ENCODE measurements at places on chromosomes 1 and 21.
A peak's percentile ranks its signal among the peaks of the same experiment; 100 is the strongest.

- DNase-seq, result no peak
- peaks cover 8% of the 10 kb centered on the region for H3K27me3 ChIP-seq
- H3K27ac ChIP-seq, result no peak overlapping the region
- no peak overlapping the region for H3K4me3 ChIP-seq
- H3K36me3 ChIP-seq, result no peaks in the 10 kb centered on the region
- H3K4me1 ChIP-seq, result peaks cover 11% of the 10 kb centered on the region
Observed at GRCh38 chr1:157512036-157512969, 40.0 kb downstream of the FCRL5 start.

DNA sequence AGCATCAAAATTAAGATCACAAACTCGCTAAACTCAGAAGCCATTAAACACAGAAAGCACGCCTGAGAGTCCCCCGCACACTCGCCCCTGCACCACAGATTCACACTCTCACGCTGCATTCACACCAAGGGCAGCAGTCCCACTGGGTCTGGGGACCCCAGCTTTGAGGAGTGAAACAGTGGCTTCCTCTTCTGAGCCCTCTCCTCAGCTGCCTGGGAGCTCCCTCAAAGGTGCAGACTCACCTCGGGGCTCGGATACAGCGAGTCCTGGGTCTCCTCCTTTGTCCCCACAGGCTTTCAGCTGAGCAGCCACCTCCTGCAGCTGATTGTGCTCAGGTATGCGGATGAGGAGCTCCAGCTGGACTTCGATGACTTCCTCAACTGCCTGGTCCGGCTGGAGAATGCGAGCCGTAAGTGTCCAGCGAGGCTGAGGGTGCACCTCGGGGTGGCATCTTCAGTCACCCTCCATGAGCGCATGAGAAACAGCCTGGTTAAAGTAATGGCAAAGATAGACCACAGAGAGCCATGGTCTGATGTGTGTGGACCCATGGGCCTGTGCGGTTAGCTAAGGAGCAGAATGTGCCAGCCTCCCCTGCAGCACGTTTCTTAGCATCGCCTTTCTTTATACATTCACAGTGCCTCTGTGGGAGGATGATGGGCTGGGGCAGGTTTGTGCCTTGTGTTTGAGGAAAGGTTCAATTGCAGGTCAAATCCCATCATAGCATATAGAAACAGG, 47.9 kb downstream of the CAPN9 start:
- peaks cover 3% of the 10 kb centered on the region for H3K27me3 ChIP-seq
- no peaks in the 10 kb centered on the region for H3K36me3 ChIP-seq
- H3K4me1 ChIP-seq, result peaks cover 13% of the 10 kb centered on the region
- H3K4me3 ChIP-seq, result no peak overlapping the region
- DNase-seq, result no peak

DNA sequence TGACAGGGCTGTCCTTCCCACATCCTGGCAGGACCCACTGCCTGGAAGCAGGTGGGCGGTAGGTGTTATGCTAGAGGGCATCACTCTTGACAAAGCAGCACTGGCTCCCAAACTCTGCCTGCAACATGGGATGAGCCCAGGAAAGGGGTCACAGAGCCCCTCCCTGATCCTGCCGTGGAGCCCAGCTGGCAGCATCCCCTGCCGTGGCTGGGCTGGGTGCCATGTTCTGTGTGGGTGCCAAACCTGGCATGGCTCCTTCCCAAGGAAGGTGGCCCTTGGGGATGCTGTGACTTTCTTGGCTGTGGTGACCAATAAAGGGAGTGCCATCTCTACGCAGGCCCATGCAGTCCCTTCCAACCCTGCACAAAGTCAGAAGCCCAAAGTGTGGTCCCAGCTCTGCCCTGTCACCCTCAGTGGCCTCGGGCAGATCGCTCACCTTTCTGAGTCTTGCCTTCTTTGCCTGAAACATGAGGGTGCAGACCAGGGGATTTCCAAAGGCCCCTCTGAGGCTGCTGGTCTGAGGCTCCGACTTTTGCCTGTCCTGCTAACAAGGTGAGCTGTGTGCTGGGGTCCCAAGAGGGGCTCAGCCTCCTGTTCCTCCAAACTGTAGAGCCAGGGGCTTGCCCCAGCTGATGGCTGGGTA, 6.0 kb downstream of the CDK18 start:
- H3K27me3 ChIP-seq, result no peaks in the 10 kb centered on the region
- H3K4me1 ChIP-seq, result peaks cover 26% of the 10 kb centered on the region
- no peak for DNase-seq
- H3K36me3 ChIP-seq, result no peaks in the 10 kb centered on the region
- H3K27ac ChIP-seq, result no peak overlapping the region

DNA sequence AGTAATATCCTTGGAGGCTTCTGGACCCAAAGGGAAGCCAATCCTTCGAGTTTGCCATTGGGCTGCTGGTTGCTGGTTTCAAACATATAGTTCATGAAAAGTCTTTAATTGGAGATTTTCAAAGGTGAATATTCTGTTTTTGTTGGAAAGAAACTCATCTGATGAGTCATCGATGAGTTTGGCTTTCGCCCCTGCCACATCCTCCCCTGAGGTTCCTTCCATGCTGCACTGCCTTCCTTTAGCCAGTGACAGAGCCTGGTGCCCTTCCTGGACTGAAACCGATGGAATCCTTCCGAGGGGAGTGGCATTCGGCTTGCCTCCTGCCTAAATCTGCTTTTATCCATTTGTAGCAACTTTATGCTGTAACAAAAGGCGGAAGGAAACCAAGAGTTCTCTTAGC, 550.0 kb downstream of the KIF26B start:
- H3K4me3 ChIP-seq, result no peak overlapping the region
- no peaks in the 10 kb centered on the region for H3K27me3 ChIP-seq
- no peak for DNase-seq

- H3K27ac ChIP-seq, result peak overlapping the region; percentile 49
- no peak for DNase-seq
- H3K27me3 ChIP-seq, result no peaks in the 10 kb centered on the region
Observed at GRCh38 chr21:32141318-32141633, 137.6 kb downstream of the MIS18A start.

DNA sequence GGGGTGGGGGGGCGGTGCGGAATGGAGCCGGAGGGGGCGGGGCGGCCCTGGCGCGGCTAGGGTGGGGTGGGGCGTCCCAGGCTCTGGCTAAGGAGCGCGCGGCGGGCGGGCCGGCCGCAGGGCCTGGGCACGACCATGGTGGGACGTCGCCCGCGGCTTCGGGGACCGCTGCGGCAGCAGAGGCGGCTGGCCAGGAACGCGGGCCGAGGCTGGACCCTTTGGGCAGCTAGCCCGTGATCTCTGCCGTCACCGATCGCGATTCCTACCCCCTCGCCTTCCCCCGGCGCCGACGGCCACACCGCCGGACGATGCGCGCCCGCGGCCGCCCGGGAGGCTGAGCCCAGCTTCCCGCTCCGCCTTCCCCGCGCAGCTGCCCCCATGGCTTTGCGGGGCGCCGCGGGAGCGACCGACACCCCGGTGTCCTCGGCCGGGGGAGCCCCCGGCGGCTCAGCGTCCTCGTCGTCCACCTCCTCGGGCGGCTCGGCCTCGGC, at the start of gene MAP3K21:
MAP3K21 (plus strand) TSS at position 74 of the 491 bp plus-strand sequence; CDS start at position 379, 305 bp downstream.
- peak within 1 kb of the TSS; percentile 68 for H3K27ac ChIP-seq
- no peaks in the 10 kb centered on the region for H3K36me3 ChIP-seq
- peak; percentile 57 for DNase-seq

DNA sequence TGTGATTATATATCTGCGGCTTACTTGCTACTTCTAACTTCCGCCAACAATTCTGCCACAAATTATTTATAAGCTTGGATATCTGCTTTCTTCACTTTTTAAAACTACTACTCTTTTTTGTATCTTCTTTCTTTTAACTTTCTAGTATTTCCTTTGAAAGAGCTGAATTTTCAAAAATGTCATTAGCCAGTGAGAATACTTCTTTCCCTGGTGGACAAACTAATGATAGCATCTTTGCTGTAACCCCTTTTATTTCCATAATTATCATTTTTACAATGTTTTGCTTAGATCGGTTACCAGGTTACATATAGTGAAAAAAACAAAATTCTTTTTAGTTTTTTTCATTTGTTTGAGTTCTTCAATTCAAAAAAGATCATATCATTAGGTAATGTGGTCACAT, 355.9 kb upstream of the ADGRL4 start:
- H3K27me3 ChIP-seq, result no peaks in the 10 kb centered on the region
- peaks cover 11% of the 10 kb centered on the region for H3K4me1 ChIP-seq
- H3K4me3 ChIP-seq, result no peak overlapping the region

DNA sequence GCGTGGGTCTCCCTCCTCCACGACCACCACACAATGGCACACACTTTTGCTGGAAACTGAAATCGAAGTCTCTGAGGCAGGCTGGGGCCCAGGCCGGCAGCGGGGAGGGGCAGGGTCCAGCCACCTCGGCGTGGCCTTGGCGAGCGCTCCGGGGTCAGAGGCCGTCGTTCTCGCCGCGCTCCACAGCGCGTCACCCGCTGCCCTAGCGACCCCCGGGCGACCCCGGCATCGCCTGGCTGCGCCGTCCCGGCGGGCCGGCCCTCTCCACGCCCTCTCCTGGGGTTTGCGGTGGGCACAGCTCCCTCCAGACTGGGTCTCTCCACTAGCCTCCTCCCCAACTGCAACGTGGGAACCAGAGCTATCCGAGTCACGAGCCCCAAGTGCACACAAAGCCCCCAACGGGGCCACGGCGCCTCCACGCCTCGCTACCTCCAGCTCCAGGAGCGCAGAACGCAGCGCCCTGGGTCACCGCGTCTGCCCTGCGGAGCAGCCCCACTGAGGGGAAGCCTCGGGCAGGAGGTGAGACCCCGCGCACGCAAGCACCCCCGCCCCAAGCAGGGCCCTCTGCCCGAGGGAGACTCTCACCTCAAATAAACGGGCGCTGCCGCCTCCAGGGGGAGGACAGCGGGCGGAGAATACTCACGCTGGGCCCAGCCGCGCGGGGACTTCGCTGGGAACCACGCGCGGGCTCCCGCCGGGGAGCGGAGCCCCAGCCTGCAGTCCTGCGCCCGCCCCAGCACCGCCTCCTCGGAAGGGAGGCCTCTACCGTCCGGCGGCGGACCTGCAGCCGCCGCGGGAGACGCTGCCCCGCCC, 134.0 kb upstream of the BARHL2 start:
- peak overlapping the region; percentile 82 for H3K4me3 ChIP-seq
- peak overlapping the region; percentile 33 for H3K27ac ChIP-seq
- DNase-seq, result peak; percentile 77
- H3K36me3 ChIP-seq, result no peaks in the 10 kb centered on the region

- H3K4me1 ChIP-seq, result no peaks in the 10 kb centered on the region
- H3K4me3 ChIP-seq, result no peak overlapping the region
- no peak overlapping the region for H3K27ac ChIP-seq
Observed at GRCh38 chr1:70256664-70257063, 35.5 kb downstream of the SRSF11 start.

- no peaks in the 10 kb centered on the region for H3K27me3 ChIP-seq
- no peak overlapping the region for H3K27ac ChIP-seq
- no peak for DNase-seq
- no peak overlapping the region for H3K4me3 ChIP-seq
- peaks cover 20% of the 10 kb centered on the region for H3K4me1 ChIP-seq
Observed at GRCh38 chr21:29235714-29236197, 63.0 kb upstream of the BACH1 start.

DNA sequence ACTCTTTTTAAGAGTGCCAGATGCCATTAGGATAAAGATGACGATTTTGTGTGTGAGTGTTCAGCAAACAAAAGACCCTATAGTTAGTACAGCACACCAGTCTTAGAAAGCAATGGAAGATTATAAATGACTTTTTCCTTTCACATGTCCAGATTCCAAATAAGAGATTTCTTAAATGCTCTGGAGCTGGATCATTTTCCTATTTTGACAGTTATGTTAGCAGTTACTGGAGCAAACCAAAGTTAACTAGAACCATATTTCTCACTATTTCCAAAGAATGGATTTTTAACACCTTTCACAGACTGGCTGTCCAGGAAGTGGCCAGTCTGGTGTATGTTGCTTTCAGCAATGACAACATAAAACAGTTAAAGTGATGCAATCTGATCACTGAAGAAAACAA, 905.8 kb upstream of the ADGRL2 start:
- no peaks in the 10 kb centered on the region for H3K27me3 ChIP-seq
- no peak for DNase-seq
- H3K4me3 ChIP-seq, result no peak overlapping the region
- peak overlapping the region; percentile 64 for H3K27ac ChIP-seq

- H3K27me3 ChIP-seq, result peaks cover 26% of the 10 kb centered on the region
- H3K27ac ChIP-seq, result no peak overlapping the region
- DNase-seq, result no peak
- no peaks in the 10 kb centered on the region for H3K4me1 ChIP-seq
- no peaks in the 10 kb centered on the region for H3K36me3 ChIP-seq
Observed at GRCh38 chr1:217889401-217889800, 258.3 kb downstream of the SPATA17 start.

- DNase-seq, result no peak
- H3K4me1 ChIP-seq, result no peaks in the 10 kb centered on the region
- H3K36me3 ChIP-seq, result no peaks in the 10 kb centered on the region
- no peak overlapping the region for H3K4me3 ChIP-seq
- H3K27me3 ChIP-seq, result no peaks in the 10 kb centered on the region
Observed at GRCh38 chr1:88608139-88608943, 75.7 kb upstream of the PKN2 start.

All from mesothelial cell of epicardium (in vitro differentiated cells).